Stimulated activated CD8-positive, alpha-beta memory T cell treated with anti-CD3 and anti-CD28 coated beads, Interleukin-7, amount 100 ng/mL, for 24 hours (primary cell): ENCODE measurements at places on chromosomes 6 and 20.

GRCh38 chr6:85435851-85436250 lies 14.0 kb upstream of the NT5E start:
- DNase-seq = no peak

- DNase-seq = no peak
Measured at GRCh38 chr6:155228546-155229166, 35.2 kb upstream of the CLDN20 start.

GRCh38 chr6:36999751-37000125 lies 5.7 kb upstream of the FGD2 start:
- no peak for DNase-seq

- DNase-seq = no peak
Measured at GRCh38 chr6:142326540-142326939, 24.7 kb downstream of the ADGRG6 start.

- no peak for DNase-seq
Measured at GRCh38 chr6:164982389-164982788, 327.0 kb downstream of the C6orf118 start.

GRCh38 chr6:28496099-28496779 lies 19.4 kb downstream of the GPX6 start:
- DNase-seq = no peak

DNA sequence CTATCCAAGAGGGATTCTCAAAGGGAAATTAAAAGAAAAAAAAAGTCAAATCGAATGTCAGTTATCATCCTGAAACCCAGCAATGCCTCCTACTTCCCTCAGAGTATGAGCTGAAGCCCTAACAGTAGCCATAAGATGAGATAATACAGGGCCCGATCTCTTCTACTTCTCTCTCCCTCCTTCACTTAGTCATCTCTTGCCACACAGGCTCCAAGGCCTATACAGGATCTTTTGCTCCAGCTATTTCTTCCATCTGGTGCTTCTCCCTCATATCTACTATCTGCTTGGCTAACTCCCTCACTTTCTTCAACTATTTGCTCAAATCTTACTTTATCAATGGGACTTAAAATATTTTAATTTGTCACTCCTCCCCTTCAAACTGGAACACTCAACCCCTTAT lies 215.3 kb downstream of the RNGTT start:
- DNase-seq = no peak

DNA sequence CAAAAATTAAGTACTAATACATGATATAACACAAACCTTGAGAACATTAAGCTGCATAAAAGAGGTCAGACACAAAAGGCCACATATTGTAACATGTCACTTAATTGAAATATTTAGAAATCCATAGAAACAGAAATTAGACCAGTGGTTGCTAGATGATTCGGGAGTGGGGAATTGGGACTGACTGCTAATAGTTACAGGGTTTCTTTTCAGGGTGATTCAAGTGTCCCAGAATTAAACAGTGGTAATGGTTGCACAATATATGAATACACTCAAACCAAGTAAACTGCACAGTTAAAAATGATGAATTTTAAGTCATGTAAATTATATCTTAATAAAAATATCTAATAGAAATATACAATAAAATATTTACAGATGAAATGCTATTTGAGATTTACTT lies 174.5 kb downstream of the WDR27 start:
- no peak for DNase-seq

- no peak for DNase-seq
Measured at GRCh38 chr20:23072892-23073586, 13.1 kb downstream of the CD93 start.

DNA sequence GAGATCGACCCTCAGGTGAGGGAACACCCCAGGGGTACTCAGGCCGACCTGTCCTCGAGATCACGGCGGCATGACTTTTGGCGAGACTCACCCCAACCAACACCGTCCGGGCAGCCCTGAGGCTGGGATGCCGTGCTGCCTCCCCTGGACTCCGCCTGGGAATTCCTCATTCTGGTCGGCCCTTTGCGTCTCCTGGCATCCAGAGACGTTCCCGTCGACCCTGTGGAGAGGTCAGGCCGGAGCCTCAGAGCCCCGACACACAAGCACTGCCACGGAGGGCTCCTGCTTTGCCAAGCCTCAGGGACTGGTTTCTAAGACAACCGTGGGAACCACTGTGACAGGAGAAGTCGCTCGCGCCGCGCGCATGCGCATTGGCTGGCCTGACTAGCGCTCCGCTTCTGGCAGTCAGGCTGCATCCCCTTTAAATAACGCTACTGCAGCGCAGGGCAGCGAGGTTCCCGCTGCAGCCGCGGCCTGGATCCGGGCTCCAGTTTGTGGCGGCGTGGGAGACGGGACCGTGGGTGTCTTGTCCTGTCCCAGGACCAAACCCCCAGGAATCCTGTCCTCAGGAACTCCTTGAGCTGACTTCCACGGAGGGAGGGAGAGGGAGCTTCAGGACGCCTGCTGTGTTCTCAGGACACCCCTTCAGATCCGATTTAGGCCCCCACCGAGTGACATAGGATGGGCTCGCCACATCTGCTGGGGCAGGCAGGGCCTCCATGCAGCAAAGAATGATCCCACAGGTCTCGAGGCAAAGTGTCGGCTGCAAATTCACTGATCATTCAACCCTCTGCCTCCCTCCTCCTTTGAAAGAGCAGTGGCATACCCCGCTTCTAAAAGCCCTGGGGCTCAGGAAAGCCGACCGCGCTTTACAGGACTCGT lies 163.2 kb upstream of the ZNF337 start:
- peak; percentile 50 for DNase-seq

- no peak for DNase-seq
Measured at GRCh38 chr20:42261766-42262270, 643.6 kb upstream of the CHD6 start.

- no peak for DNase-seq
Measured at GRCh38 chr6:111633822-111634221, 28.1 kb upstream of the TRAF3IP2 start.

DNA sequence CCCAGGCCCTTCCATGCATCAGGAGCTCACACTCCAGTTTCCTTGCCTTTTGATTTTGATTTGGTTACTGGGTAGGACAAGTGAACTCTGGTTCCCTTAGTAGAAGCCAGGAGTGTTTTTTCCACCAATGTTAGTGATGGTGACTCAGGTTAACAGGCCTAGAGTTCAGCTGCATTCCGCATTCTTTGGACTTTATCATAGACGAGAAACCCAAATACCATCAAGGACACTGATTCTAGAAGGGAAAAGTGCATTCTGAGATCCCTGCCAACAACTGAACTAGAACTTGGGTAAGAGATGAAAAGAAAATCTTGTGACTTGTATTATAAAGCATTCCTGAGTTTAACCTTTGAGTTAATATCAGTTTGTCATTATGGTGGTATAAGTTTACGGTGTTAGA lies 8.9 kb downstream of the GSS start:
- DNase-seq = no peak

GRCh38 chr20:56433880-56434255 lies 21.8 kb downstream of the CASS4 start:
- no peak for DNase-seq

GRCh38 chr6:129908356-129908755 lies 47.2 kb upstream of the TMEM244 start:
- no peak for DNase-seq

- no peak for DNase-seq
Measured at GRCh38 chr20:24683676-24684075, 214.2 kb downstream of the SYNDIG1 start.

GRCh38 chr6:19979059-19979458 lies 141.9 kb downstream of the ID4 start:
- no peak for DNase-seq

DNA sequence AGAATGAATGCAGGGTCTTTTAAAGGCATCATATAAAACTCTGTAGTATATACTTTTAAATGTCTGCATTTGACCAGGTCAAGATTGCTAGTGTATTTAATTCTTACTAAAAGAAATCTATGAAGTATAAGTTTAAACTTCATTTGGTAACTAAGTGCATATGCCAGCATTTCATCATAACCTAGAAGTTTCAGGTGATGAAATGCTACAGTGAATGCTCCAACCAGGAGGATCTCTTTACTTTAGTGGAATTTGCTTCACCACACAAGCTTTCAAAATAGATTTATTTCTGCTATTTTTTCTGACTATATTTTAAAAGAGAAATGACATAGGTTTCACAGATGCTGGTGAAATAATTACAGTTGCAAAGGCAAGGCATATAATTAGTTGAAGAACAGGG lies 141.9 kb downstream of the HIVEP2 start:
- DNase-seq = no peak
